Kidney (tissue), 22 donors: ENCODE measurements at places on chromosomes 5 and 9. TPM values are rescaled to one million over a fixed set of nuclear protein-coding genes. Genes with fewer than 3 reads are reported as not detected.
A peak's percentile ranks its signal among the peaks of the same experiment; 100 is the strongest.

Gene CYLC2
- total RNA-seq, result not detected

Gene BTNL9
- total RNA-seq, result 11.9 TPM

Gene NUDCD2
- total RNA-seq, result 24.3 TPM

Gene PLEKHG4B
- 0.13 TPM for total RNA-seq

Gene POLR3G
- 1.5 TPM for total RNA-seq

Gene SHROOM1
- total RNA-seq, result 13.4 TPM

Gene LCP2
- total RNA-seq, result 48.8 TPM

DNA sequence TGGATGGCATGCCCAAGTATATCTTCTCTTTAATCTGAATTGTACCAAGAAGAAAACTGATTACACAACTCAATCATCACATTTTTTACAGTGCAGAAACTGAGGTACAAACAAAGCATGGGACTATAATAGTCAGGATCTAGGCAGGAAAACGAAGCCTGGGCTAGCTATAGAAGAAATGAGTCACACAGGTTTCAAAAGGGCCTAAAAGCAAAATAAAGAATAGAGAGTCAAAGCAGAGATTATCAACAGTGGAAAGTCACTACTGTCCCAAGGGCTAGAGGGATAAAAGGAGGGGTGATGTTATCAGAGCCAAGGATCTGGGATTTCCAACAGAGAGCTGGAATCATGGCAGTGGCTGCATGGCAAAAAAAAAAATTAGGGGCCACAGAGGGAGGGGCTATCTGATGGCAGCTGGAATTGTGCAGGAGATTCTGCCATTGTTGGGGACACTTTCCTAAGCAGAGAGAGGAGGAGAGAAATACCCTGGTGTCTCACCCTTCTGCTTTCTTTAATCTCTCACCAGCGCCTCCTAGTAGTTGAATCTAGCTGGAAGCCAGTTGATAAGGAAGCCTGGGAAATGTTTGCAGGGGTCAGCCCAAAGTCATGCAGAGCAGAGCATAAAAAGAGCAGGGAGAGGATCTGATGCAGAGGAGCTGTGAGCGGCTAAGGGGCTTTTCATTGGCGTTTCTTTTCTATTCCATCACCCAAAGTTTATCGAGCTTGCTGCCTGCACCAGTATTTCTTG is 343.2 kb downstream of the ACTL7B start:
- H3K4me3 ChIP-seq, result no peak overlapping the region
- no peaks in the 10 kb centered on the region for H3K4me1 ChIP-seq
- H3K36me3 ChIP-seq, result no peaks in the 10 kb centered on the region
- no peaks in the 10 kb centered on the region for H3K27me3 ChIP-seq
- no peak for DNase-seq
- H3K27ac ChIP-seq, result no peak overlapping the region

DNA sequence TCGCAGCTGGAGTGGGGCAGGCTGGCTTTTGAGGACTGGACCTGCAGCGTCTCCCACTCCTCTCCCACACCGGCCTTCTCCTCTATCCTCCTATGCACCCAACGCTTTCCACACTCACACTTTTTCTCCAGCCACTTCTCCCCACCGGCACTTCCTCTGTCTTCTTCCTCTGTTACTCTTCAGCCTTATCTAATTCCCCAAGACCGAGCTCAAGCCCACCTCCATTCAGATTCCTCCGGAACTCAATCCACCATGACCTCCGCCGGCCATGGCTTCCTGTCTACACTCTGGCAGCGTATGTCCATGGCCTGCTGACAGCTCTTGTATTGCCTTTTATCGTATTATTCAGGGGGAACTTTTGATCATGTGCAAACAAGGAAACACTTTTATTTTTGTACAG is 545 bp upstream of the OR2V1 start:
- H3K4me1 ChIP-seq, result peaks cover 2% of the 10 kb centered on the region
- DNase-seq, result no peak
- H3K36me3 ChIP-seq, result no peaks in the 10 kb centered on the region
- no peaks in the 10 kb centered on the region for H3K27me3 ChIP-seq
- H3K27ac ChIP-seq, result no peak overlapping the region

DNA sequence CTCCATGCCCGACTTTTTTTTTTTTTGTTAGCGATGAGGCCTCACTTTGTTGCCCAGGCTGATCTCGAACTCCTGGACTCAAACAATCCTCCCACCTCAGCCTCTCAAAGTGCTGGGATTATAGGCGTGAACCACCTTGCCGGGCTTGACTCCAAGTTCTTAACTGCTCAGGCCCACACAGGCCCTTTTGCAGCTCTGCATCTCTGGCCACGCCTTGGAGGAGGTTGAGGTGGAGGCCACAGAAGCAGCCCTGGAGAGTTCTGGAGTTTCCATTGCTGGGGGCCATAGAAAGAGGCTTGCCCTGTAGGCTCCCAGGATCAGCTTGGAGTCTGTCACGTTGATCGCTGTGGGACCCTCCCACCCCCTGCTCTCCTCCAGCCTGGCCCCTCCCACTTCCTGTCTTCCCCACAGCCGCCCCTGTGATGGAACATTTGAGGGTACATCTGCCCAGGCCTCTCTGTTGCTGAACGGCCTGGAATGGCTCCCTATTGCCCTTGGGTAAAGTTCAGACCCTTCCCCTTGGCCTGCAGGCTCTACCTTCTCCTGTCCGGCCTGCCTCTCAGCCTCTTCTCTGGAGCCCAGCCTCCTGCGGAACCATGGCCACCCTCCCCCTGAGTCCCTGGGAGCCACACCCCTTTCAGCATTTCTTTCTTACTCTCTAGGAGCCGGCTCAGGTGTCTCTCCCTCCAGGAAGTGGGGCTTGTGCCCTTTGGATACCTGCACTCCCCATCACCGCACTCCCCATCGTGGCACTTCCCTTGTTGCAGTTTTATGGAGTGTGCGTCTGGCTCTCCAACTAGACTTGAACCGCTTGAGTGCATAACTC is 30.4 kb upstream of the IER5L start:
- DNase-seq, result peak; percentile 42
- H3K36me3 ChIP-seq, result no peaks in the 10 kb centered on the region
- H3K27ac ChIP-seq, result no peak overlapping the region
- H3K27me3 ChIP-seq, result no peaks in the 10 kb centered on the region
- H3K4me1 ChIP-seq, result no peaks in the 10 kb centered on the region

GRCh38 chr9:69013382-69013727 is 558 bp downstream of the PRKACG start:
- no peak for DNase-seq
- no peak overlapping the region for H3K4me3 ChIP-seq
- H3K27ac ChIP-seq, result no peak overlapping the region
- H3K4me1 ChIP-seq, result no peaks in the 10 kb centered on the region

DNA sequence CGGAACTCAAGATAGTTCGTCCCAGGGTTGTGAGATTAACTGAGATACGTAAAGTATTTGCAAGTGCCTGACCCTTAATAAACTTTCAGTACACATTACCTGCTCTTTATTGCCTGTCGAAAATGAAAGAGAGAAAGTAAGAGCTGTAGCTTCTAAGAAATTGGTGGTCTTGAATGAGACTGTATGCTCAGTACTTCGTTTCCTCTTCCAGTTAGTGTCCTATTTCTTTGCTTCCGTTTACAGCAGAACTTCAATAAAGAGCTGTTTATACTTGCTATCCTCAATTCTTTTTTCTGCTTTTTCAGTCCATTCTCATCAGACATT is 534 bp downstream of the SRFBP1 start:
- peaks cover 4% of the 10 kb centered on the region for H3K4me1 ChIP-seq
- no peaks in the 10 kb centered on the region for H3K36me3 ChIP-seq
- H3K4me3 ChIP-seq, result peak overlapping the region; percentile 82

- no peak overlapping the region for H3K27ac ChIP-seq
- no peaks in the 10 kb centered on the region for H3K36me3 ChIP-seq
- H3K4me1 ChIP-seq, result no peaks in the 10 kb centered on the region
- H3K27me3 ChIP-seq, result no peaks in the 10 kb centered on the region
- no peak overlapping the region for H3K4me3 ChIP-seq
Measured at GRCh38 chr5:64899838-64900237, 131.1 kb downstream of the CWC27 start.

DNA sequence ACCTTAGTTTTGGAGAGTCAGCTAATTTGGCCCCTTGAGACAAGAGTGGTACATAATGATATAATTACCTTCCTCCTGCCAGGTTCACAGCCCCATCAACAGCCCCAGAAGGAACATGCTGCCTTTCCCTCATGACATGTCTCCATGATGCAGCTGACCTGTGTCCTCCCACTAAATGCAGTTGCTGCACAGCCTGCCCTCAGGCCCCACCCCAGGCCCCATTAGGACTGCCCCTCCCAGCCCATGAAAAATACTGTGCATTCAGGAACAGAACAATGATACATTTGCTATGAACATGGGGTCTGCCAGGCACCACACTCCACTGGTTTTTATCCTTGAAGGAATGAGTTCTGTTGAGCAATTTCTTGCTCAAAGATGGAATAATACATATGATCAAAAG is 176.4 kb downstream of the C5orf15 start:
- no peak overlapping the region for H3K4me3 ChIP-seq
- H3K27ac ChIP-seq, result no peak overlapping the region
- DNase-seq, result no peak

DNA sequence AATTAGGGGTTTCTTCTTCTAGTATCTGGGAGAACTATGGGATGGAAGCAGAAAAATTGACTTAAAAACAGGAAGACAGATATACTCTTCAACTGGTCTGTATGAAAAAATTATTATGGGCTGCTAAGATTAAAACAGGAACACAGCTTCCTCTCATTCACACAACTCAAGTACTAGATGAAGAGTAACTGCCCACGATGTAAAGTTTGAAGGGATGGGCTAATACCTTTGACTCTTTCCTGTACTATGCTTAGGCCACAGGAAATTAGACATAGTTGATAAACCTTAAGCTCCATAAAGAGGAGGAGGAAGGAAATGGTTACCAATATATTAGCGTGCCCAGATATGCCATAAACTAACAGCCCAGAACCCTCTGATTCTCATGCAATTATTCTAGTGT is 88.6 kb downstream of the ANKRD31 start:
- no peak for DNase-seq
- no peak overlapping the region for H3K27ac ChIP-seq
- H3K4me3 ChIP-seq, result no peak overlapping the region
- no peaks in the 10 kb centered on the region for H3K4me1 ChIP-seq
- no peaks in the 10 kb centered on the region for H3K36me3 ChIP-seq

- no peak overlapping the region for H3K27ac ChIP-seq
- H3K4me3 ChIP-seq, result no peak overlapping the region
- no peaks in the 10 kb centered on the region for H3K36me3 ChIP-seq
- no peaks in the 10 kb centered on the region for H3K4me1 ChIP-seq
Measured at GRCh38 chr5:82982846-82983245, 94.3 kb downstream of the TMEM167A start.

- H3K4me1 ChIP-seq, result no peaks in the 10 kb centered on the region
- no peak for DNase-seq
- peaks cover 3% of the 10 kb centered on the region for H3K36me3 ChIP-seq
Measured at GRCh38 chr9:132309056-132309455, 45.7 kb downstream of the SETX start.

DNA sequence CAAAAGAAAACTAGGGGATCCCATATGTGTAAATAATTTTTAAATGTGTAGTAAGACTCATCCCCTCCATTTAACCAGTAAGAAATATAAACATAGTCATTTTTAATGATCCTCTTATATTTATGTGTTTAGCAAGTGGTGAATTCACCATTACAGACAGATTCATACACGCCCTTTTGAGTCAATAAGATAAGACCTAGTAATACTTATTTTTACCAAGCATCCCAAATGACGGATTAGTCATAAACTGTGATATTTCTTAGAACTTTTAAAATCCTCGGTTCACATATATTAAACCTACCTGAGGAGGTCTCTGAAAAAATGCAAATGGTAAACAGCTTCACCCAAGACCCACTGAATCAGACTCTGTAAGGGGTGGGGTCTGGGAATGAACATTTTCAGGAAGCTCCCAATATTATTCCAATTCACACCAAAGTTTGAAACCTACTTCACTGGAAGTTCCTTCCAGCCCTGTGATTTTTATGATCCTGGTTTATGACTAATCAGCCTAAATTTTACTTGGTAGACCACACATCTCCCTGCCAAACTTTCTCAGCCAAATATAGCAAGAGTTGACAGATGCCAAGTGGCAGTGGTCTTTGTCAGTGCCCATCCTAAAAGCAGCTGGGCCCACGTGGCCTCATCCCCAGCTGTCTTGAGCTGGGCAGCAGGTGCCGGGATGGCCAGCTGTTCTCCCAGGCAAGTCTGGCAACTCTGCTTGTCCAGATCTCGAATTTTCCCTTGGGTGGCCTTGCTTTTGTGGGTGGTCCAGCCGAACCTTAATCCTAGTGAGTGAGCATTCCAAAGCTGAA is 559.0 kb upstream of the RGMB start:
- no peaks in the 10 kb centered on the region for H3K4me1 ChIP-seq
- no peak for DNase-seq
- H3K27ac ChIP-seq, result no peak overlapping the region
- no peaks in the 10 kb centered on the region for H3K36me3 ChIP-seq
- H3K4me3 ChIP-seq, result no peak overlapping the region
- no peaks in the 10 kb centered on the region for H3K27me3 ChIP-seq
